ENCODE measurements at places on chromosomes 7 and 10.
A peak's percentile ranks its signal among the peaks of the same experiment; 100 is the strongest.

DNA sequence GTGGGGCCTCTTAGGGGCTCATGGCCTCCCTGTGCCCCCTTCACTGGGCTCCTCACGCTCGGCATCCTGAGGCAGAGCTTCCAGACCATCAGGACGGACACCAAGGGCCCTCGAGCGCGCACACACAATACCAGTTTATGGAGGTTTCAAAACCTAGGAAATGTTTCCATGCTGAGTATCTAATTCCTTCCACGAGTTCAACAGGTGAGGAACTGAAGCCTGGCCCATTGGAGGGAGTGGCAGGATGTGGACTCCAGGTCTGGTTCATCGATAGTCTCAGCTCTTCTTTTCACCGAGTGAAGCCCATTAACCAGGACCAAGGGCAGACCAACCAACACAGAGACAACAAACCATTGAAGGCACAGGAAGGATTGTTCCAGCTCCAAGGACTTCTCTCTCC lies 336.7 kb upstream of the SHH start:
- DNase-seq = no peak

GRCh38 chr7:45679516-45679915 lies 105.3 kb downstream of the ADCY1 start:
- no peak for DNase-seq

DNA sequence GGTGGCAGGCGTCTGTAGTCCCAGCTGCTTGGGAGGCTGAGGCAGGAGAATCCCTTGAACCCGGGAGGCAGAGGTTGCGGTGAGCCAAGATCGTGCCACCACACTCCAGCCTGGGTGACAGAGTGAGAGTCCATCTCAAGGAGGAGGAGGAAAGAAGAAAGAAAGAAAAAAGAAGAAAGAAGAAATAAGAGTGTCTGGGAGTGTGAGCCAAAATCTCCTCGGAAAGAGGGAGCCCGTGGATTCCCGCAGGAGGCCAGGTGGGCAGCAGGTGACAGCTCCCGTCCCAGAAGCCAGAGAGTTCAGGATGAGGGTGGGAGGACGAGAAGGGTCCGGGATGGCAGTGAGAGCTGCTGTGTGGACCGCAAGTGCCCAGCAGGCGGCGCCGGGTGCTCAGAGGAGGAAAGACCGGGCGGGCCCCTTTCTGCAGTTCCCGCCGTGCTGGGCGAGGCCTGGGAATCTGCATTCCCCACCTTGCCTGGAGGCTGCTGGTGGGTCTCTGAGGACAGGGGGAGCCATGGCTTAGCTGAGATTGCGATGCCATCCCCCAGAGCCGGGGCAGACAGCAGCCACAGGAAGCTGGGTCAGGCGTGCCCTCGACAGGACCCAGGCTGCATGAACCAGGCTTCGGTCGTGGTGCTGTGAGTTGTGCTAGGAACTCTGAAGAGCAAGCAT lies 17.1 kb upstream of the AMZ1 start:
- peak; percentile 92 for DNase-seq

DNA sequence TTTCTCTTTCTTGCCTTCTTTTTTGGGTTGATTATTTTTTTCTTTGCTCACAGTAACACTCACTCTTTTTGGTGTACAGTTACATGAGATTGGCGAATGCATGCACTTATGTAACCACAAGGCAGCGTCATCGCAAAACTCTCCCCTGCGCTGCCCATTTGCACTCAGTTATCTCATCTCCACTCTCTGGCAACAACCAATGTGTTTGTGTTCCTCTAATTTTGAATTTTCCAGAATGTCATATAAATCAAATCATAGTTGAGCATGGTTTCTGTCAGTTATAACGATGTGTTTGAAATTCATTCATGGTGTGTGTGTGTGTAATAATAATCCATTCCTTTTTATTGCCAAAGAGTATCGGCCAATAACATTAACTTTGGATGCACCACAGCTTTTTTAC lies 23.0 kb upstream of the IGFBP3 start:
- no peak for DNase-seq

- DNase-seq = no peak
Observed at GRCh38 chr10:11154849-11155498, 137.3 kb downstream of the CELF2 start.

- DNase-seq = peak; percentile 64
Observed at GRCh38 chr7:1632916-1633785, 36.9 kb upstream of the ELFN1 start.

DNA sequence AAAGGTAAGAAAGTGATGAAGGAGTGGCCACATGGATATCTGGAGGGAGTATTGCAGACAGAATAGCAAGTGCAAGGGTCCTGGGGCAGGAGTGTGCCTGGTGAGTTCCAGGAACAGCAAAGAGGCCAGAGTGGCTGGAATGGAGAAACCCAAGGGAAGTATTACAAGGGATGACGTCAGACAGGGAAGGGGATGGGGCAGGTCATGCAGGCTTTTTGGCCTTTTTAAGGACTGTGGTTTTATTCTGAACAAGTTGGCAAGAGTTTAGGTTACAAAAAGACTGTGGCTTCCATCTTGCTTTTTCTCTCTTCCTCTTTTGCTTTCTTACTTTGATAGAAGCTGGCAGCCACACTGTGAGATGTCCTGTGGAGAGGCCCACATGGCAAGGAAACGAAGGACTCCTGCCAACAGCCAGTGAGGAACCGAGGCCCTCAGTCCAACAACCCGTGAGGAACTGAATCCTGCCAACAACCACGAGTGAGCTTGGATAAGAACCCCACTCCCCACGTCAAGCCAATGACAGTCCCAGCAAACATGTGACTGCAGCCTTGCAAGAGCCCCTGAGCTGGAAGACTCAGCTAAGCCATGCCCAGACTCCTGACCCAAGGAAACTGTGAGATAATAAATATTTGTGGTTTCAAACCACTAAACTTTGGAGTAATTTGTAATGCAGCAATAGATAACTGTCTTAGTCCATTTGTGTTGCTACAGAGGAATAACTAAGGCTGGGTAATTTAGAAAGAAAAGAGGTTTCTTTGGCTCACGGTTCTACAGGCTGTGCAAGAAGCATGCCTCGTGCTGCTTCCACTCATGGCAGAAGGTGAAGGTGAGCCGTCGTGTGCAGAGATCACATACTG lies 19.8 kb upstream of the KDM7A start:
- DNase-seq = peak; percentile 75

- DNase-seq = no peak
Observed at GRCh38 chr10:99234791-99235657, 628 bp downstream of the HPSE2 start.

- no peak for DNase-seq
Observed at GRCh38 chr7:148433521-148434180, 156.9 kb upstream of the C7orf33 start.

- no peak for DNase-seq
Observed at GRCh38 chr7:155963356-155963755, 151.1 kb upstream of the SHH start.

- DNase-seq = no peak
Observed at GRCh38 chr10:58240531-58240930, 27.2 kb downstream of the IPMK start.

- DNase-seq = peak; percentile 55
Observed at GRCh38 chr7:85186083-85186520, 754 bp downstream of the SEMA3D start.
